ENCODE measurements at places on chromosomes 6 and 20.

GRCh38 chr6:121925024-121925423 is 474.4 kb upstream of the HSF2 start:
- no peak for DNase-seq

DNA sequence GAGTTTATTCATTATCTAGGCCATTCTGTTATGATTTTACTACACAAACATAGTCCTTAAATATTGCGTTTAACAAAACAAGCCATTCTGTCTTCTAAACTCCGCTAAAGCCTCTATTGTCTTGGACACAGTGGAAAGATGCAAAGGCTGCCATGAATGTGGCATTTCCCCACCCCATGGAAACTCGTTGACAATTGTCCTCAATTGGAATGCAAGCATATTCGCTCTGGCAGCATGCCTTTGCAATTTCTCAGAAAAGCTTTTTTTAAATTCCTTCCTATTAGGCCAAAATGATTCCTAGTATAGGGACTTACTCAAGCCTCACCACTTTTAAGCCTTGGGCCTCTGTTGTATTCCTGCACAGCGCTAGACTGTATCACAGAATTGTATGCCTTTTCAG is 22.8 kb downstream of the OR2A4 start:
- peak; percentile 92 for DNase-seq

- DNase-seq: peak; percentile 93
Measured at GRCh38 chr6:27608916-27609883, 136.3 kb upstream of the ZNF184 start.

- no peak for DNase-seq
Measured at GRCh38 chr6:116351101-116351500, 19.6 kb upstream of the DSE start.

DNA sequence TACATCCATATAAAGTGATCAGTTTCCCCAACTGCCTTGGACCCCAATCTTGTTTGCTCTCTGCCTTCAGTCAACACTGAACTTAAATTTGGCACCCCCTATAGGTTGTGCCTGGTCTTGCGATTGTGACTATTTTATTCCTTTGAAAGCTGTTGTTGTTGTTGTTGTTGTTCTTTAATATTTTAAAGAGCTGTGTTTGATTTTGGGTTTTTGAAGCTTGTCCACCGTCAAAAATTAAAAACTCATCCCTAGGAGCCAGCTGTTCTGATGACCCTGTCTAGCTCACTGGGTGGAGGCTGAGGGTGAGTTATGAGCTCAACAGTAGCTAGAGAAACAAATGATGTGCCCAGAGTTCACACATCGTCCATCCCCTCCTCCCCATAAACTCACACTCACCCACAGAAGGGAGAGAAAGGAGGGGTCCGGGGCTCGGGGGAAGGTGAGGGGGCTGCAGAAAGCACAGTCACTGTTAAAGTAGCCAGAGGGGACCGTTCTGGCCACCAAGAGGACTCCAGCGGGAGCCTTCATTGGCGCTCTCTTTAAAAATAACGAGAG is 4.0 kb downstream of the SIM1 start:
- DNase-seq: peak; percentile 17

DNA sequence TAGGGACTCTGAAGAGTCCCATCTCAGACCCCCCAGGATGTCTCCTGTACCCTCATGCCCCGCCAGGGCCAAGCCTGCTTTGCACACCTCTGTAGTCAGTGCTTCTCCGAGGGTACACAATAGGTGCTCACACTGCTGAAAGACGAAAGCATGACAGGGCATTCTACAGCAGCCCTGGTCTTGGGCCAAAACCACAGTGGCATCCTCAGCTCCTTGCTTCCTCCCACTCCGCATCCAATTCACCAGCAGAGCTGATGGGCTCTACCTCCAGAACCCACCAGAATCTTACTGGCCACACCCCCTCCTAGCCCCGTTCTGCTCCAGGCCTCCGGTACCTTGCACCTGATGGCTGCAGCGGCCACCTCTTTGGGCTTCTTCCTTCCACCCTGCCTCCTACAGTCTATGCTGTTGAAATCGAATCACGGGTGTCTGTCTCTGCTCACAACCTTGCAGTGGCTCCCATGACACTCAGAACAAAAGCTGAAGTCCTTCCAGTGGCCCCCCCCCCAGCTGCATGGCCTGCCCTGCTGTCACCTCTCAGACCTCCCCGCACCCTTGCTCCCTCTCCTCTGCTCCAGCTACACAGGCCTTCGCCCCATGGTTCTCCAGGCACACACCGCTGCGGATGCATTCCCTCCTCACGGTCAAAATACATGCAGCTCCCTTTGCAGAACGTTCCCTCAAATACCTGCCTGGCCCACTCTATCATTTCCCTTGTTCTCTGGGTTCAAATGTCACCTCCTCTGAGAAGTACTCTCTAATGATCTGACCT is 1.2 kb downstream of the ANGPT4 start:
- DNase-seq: no peak

DNA sequence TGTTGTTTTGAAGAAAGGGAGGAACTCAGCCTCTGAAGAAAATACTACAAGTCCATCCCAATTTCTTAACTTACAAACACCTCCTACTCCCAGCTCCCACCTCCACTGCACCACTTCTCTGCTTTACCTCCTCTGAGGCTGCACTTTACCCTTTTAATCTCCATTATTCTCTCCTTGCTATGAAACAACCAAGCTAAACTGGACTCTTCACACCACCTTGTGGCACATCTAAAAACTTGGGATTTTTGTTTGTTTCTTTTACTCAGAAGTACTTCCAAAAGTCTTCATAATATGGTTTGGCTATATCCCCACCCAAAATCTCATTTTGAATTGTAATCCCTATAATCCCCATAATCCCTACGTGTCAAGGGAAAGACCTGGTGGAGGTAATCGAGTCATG is 142.2 kb downstream of the MOXD1 start:
- no peak for DNase-seq

- DNase-seq: no peak
Measured at GRCh38 chr6:128135325-128135724, 234.5 kb upstream of the THEMIS start.

GRCh38 chr6:144285798-144286502 is 815 bp downstream of the UTRN start:
- peak; percentile 18 for DNase-seq

DNA sequence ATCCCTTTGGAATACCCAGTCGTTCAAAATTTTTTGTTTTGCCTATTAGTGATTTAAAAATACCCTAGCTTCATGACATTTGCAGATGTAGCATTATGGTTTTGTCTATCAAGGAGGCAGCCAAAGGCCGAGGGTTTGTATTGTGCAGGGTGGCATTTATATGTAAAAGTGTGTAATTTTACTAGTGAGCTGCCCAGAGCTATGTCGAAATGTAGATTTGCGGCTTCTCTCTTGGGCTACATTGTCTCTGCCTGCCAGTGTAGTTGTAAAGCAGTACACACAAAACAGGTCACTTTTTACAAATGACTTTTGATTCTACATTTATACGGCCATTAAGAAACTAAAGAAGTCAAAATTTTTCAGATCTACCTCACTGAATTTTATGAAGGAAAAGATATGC is 87.7 kb downstream of the TSHZ2 start:
- no peak for DNase-seq

DNA sequence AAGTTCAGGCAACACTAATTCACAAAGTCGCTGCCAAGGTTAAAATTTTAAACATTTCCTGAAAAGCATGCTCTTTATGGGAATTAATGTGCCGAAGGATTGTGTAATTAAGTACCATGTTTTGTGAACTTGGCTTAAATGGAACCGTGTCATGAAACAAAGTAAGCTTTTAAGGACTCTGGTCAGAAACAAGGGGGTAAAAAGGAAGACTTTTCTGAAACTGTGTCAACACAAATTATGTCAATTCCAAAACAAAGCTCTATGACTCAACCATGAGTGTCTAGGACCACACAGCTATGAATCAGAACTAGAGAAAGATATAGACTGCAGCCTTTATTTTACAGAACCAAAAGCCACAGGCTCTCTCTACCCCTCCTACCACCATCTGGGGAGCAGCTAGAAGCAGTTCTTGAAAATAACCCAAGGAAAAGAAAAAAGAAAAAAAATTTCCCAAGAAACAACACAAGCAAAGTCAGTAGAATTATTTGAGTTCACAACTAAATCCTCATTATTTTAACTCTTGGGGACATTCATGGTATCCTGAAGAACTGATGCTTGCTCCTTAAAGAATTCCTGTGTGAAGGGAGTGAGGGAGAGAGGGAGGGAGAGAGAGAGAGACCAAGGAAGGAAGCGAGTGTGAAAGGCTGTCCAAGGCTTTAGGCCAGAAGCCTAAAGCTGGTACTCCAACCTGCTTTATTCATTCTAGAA is 81.9 kb downstream of the ZMYND8 start:
- peak; percentile 74 for DNase-seq
